ENCODE measurements at places on chromosomes 12 and 14. TPM values are rescaled to one million over a fixed set of nuclear protein-coding genes. Genes with fewer than 3 reads are reported as not detected.

GRCh38 chr12:34354239-34355200 lies 332.2 kb downstream of the ALG10 start:
- no peak for DNase-seq

- DNase-seq: no peak
Observed at GRCh38 chr14:68216079-68216478, 396.5 kb downstream of the RAD51B start.

The TAS2R19 gene
- polyA plus RNA-seq: 0.50 TPM

The TAS2R20 gene
- 0.54 TPM for polyA plus RNA-seq

The CEBPE gene
- not detected for polyA plus RNA-seq

Measured in muscle of arm (tissue), 14 donors.